Stimulated activated CD4-positive, alpha-beta T cell treated with anti-CD3 and anti-CD28 coated beads, TNF-alpha, amount 100 ng/mL, for 4 hours (primary cell): ENCODE measurements at places on chromosomes 3 and 15.

- DNase-seq: no peak
Observed at GRCh38 chr15:51620641-51621040, 1.9 kb downstream of the DMXL2 start.

DNA sequence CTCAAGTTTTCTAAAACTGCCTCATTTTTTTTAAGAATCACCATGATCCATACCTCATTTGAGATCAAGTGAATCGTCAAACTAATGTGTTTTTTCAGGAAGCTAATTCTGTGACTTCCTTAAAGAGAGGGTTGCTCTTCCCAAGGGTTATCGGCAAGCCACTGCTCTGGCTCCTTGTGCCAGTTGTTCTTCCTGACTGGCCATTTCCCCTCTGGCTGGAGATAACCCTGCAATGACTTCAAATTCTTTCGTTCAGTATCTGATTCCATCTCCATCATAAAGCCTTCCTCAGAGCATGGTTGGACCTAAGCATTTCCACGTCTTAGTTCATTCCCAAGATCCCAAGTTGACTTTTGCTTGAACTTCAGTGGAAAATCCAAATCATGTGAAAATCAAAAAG is 167.1 kb downstream of the MECOM start:
- no peak for DNase-seq

DNA sequence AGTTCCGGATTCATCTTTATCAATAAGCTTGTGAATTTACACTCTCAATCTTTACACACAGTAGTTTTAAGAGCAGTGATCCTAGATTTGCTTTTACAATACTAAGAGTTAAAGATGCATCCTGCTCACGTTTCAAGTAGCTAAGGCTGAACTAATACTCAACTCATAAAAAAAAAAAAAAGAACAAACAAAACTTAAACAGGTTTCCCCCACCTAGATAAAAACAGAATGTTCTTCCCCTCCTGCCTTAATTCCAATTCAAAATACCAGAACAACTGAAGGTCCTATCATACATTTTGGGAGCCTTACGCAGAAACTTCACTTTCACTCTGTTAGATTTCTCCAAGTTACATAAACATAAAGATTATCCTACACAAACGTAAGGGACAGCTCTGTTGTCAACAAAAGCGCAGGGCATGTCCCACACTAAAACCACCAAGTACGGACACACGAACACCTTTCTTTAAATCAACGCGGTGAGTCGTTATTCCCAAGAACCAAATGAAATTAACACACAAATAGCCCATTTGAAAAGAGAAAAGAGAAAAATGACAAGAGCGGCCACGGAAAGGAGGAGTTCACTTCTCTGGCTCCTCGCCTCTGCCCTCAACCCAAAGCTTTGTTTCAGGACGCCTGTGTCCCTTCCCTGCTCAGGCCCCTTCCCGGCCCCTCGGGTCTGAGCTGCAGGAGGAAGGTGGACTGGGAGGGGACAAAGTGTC is 941 bp downstream of the CBLB start:
- no peak for DNase-seq

DNA sequence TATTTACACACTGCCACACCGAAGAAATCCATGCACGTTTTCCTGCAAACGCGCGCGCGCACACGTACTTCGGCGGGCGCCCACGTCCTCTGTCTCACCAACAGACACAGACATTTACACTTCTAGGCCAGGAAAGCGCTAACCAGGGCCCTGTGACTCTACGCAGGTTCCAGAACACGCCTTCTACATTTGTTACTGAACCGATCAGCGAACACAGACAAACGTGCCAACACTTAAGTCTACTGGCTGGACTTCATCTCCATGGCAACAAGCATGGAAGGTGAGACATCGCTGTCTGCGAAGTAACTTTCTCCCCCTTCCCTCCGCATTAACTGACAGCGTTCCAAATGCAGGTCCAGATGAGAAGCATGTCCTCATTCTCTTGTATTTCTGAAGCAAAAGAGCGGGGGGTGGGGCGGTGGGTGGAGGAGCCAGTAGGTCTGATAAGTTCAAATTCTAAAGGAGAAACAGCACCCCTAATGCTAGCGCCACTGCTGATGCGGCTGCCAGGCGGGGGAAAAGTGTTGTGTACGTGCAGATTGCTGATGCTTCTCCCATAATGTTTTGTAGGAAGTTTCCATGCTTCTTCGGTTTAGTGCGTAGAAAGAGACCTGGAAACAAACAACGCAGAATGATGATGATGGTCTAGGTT is at the start of gene CTXN2:
CTXN2 (plus strand) TSS at position 92 of the 652 bp plus-strand sequence. CDS start 9,636 bp downstream, outside the sequence.
- DNase-seq: no peak

- DNase-seq: no peak
Observed at GRCh38 chr15:64029110-64029509, 17.2 kb downstream of the DAPK2 start.

- DNase-seq: no peak
Observed at GRCh38 chr3:195666-196065, 897 bp upstream of the CHL1 start.

- no peak for DNase-seq
Observed at GRCh38 chr3:46565607-46566039, 479 bp downstream of the LRRC2 start.

DNA sequence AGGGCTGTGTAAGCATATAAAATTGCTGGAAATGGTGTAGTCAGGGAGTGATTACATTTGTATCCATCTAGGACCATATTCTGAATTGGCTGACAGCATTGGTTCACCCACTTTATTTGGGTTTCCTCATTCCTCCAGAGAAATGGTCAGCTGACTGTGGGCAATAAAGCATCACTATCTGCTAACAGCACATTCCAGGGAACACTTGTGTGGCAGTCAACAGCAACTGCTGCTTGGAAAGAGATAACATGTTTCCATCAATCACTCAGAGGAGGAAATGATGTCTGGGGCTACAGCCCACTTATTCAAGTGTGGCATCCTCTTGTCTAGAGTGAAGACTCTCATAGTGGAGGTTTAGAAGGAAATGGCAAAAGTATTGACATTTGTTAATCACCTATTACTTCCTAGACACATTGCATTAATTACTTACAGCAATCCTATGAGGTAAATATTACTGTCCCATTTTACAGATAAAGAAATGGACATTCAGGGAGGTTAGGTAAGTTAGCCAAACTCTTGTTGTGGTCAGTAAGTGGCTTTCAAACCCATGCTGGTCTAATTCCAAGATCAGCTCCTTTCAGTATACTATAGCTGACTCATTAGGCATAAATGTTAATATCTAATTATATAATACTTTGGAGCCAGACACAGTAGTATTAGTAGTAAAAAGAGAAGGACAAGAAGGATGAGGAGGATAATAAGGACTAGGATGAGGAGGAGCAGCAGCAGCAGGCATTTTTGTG is 247.8 kb downstream of the ALCAM start:
- no peak for DNase-seq

- DNase-seq: no peak
Observed at GRCh38 chr3:185815391-185816282, 9.2 kb downstream of the IGF2BP2 start.

DNA sequence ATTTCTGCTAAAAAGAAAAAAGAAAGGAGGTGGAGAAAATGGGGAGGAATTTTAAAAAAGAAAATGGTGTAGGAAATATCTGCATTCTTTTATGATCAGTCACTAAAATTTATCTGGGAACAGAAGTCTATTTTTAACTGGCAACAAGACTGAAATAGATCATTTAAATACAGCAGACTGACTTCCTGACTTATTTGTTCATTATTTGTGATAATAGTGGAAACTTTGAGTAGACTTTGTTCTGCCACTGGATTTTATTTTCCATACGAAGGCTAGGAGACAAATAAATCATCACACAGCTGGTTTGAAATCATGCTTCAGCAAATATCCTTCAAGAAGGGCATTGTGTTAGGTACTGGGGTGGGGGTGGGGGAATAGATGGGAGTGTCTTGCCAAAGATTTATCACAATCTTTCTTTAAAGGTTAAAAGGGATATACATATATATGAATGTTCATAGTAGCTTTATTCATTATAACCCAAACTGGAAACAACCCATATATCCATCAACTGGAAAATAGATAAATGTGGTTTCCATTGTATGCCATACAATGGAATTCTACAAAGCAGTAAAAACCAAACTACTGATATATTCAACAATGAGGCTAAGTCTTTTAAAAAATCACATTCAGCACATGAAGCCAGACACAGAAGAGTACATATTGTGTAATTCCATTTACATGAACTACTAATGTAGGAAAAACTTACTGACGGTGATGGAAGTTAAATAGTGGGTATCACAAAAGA is 4.7 kb upstream of the CLASP2 start:
- DNase-seq: no peak

DNA sequence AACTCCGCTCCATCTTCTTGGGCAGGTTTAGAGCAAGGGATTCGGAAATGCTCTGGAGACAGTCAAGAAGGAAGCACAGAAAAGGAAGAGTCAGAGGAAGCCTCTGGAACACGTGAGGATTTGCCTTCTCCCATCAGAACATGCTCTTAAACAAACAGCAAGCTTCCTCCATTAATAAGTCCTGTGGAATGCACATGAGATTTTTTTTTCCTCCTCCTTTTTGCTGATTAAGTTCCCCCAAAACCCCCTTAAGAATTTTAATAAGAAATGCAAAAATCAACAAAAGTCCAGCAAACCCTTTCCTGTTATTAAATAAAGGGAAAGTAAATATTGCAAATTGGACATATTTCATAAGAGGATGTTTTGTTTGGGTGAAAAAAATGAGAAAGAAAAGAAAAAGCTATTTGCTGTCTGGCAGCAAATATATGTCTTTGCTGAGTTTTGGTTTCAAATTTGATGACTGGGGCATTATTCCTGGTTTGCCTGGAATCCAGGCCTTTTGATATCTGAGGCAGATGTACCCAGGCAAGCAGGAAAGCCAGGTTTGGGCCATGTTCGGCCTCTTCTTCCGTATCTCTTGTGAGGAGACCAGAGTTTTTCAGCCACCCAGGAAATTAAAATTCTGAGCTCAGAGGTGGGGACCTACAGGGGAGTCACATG is 7.9 kb upstream of the TSEN2 start:
- DNase-seq: no peak

GRCh38 chr3:99945328-99945995 is 127.8 kb downstream of the CMSS1 start:
- DNase-seq: no peak

- DNase-seq: no peak
Observed at GRCh38 chr3:4474683-4475490, 7.8 kb upstream of the SUMF1 start.

DNA sequence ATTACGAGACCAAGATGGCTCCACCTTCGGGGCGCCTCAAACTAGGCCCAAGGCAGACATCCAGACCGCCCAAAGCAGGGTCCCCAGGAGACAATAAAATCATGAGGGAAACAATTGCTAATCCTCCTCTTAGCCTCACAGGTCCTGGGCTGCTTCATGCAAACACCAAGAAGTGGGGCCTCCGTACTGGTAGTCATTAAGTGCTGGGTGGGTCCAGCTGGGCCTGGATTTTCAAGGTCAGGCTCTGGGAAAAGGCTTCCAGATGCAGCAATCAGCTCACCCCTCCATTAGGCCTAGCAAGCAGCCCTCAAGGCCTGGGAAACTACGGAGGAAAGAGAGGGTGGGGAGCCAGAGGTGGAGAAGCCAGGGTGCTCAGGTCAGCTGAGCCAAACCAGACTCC is 634 bp downstream of the FBXL22 start:
- DNase-seq: no peak

GRCh38 chr3:57224856-57225255 is 2.7 kb upstream of the APPL1 start:
- no peak for DNase-seq

DNA sequence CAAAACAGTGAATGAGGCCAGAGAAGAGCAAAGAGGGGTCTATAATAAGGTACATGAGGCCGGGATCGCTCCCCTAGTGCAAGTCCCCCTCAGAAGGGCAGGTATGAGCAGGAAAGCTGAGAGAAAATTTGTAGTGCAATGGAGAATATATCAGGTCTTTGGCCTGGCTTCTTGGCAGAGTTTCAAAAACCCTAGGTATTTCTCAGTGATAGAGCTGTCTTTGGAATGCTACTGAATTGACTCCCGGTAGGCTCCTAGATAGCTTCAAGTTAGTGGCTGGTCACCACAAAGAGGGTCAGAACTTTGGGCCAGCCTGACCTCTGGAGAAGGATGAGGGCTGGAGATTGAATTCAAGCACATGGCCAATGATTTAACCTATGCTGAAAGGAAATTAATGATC is 30.6 kb upstream of the OXTR start:
- no peak for DNase-seq

DNA sequence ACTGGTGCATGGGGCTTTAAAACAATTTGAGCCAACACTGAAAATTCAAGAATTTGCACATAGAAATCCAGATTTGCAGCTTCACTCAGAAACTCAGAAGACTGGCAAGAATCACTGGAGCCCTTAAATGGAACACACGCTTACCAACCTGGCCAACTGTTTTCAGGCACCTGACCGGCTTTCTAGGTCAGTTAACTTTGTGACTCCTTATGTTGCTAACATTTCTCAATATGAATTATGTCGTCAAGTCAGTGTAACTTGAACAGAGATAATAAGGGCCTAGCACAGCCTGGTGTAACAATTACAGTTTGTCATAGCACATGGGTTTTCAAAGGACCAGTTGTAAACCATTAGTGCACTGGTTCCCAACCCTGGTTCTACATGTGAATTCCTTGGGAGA is 6.8 kb downstream of the CERS3 start:
- no peak for DNase-seq

DNA sequence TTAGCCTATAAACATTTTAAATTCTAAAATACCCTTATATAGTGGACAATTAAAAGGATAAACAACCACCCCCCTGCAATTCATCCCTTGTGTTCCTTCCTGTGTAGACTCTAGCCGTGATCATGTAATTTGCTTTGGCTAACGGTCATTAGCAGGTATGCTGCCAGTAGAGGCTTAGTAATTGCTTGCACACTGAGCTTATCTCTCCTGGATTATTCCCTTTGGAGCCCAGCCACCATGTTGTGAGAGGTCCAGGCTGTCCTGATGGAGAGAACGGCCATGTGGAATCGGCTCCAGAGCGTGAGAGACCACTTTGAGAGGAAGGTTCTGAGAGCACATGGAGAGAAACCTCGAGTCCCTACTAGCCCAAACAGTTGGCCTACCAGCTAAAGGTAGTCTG is 11.0 kb upstream of the BNC1 start:
- DNase-seq: no peak

- no peak for DNase-seq
Observed at GRCh38 chr3:28290863-28291300, 49.5 kb downstream of the CMC1 start.

- DNase-seq: no peak
Observed at GRCh38 chr3:121619691-121620090, 26.5 kb downstream of the FBXO40 start.

DNA sequence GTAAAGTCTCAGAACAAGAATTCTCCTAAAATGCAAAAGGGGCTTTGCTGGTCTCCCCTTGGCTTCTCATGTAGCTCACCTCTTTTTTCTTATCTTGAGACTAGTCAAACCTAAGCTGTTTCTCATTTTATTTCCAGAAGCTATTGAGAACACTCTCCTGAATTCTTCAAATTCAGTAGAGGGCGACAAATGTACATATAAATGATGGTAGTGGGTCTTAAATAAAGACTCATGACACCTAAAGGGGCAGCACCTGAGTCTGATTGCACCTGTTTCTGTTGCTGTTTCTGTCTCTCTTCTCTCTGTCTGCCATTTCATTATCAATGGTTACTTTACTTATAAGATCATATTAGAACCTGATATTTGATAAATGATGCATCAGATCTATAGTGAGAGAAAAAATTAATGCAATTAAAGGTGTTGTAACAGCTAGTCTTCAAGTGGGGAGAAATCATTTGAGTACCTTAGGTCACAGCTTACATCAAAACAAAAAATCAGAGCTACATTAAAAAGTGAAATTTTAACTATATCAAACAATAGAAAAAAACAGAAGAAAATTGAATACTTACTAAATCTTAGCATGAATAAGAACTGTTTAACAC is 7.0 kb downstream of the ADIPOQ start:
- no peak for DNase-seq
